ENCODE measurements at places on chromosomes 4 and X.

GRCh38 chr4:101515099-101515498, 167.8 kb upstream of the PPP3CA start:
- DNase-seq = no peak

- DNase-seq = no peak
Observed at GRCh38 chr4:137502339-137503129, 29.8 kb downstream of the PCDH18 start.

DNA sequence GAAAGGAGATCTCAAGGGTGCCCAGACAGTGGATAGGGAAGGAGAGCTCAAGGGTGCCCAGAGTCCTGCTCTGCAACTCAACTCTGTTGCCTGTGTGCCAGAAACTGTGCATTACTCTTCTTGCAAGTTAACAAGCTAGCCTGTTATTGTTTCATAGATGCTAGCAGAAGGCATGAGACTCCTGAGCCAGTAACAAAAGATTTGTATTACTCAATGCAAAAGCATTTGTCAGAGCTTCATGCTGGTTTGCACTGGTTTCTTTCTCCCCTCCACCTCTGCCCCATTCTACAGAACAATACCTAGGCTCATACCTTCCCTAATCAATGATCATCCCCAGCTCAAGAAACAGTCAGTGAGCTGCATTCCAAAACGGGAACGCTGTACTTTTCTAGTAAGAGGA, 124.5 kb upstream of the NEIL3 start:
- DNase-seq = no peak

DNA sequence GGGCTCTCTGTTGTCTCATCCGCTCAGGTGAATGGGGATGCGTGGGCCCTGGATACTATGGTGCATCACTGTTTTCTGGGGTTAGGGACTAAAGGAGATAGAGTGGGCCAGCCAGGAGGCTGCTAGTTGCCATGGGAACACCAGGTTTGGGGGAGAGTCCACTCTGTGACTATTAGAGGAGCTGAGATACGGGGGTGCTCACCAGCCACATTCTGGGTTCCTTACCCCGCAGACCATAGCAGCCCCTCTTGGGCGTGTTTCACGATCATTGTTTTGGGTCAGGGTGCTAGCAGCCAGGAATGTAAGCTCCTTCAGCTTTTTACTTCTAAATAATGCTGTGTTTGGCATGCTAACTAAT, 4.6 kb downstream of the EFNB1 start:
- no peak for DNase-seq

GRCh38 chr4:14926368-14926767, 75.9 kb upstream of the CPEB2 start:
- DNase-seq = no peak

- no peak for DNase-seq
Observed at GRCh38 chr4:52996261-52997131, 134.4 kb downstream of the RASL11B start.

- DNase-seq = no peak
Observed at GRCh38 chr4:187010052-187010451, 286.4 kb upstream of the FAT1 start.

DNA sequence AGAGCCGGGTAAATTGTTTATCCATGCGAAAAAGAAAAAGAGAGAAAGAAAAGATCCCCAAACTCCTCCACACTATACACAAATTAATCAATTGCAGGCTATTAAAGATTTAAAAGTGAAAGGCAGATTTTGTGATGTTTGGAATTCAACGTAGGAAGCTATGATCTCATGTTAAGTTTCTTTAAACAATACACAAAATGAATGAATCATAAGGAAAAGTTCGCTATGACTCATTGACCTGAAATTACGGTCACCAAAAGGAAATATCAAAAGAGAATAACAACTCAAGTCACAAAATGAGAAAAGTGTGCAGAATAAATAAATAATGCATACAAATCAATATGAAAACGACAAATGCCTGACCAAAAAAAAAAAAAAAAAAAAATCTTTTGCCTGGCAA, 28.6 kb downstream of the CLNK start:
- DNase-seq = no peak

DNA sequence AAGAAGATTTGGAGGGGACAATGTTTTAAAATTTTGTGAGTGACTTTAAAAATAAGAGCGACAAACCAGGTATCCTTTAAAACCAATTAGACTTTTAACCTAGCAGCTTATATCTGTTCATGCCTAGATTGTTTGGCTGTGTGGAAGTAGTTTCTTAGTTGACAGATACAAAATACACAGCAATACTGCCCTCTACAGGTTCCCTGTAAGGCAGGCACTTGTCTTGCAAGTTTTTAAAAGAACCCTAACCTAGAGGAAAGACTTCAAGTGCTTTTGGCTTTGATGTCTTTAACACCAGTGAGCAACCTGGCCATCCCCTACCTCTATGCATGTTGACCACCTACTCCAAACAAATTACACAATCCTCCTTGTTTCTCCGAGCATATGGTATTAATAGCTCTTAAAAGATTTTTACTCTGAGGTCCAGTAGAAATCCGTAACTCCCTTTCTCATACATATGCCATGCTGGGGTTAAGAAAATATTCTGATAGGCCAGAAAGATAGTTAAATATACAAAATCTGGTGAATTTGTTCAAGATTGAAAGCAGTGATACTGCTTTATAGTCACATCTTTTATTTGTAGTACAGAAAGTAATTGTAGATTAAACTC, 273.0 kb downstream of the ARHGAP24 start:
- DNase-seq = no peak

DNA sequence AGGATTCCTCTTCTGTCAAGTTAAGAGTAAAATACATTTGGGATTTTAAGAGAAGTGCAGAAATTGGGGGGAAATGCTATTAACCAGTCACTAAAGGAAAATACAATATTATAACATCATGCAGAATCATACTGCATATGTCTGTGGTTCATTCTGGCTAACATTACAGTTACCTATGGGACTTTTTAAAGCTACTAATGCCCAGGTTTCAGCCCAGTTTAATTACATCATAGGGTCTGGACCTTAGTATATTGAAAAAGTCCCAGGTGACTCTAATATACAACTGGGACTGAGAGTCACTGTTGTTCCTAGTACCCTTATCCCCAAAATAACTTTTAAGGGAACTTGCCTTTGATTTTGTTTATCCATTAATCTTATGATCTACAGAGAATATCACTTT, 10.0 kb downstream of the ABCE1 start:
- DNase-seq = no peak

GRCh38 chrX:119004920-119005524, 30.6 kb downstream of the LONRF3 start:
- peak; percentile 3 for DNase-seq

DNA sequence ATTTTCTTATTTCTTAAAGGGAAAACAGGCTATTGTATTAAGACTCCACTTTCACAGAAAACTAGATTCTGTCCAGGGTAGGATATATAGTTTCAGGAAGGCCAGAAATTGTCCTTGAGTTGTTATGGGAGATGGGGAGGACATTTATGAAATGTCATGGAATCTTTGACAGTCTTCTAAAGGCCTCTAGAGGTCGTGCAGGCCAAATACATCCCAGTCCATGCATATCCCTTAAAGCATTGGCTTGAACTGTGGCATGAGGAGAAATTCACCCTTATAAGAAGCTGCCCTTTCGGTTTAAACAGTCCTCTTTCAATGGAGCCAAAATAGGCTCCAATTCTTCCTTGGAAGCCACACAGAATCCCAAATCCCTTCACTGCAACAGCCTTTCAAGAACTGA, 183.6 kb upstream of the NOCT start:
- DNase-seq = no peak

GRCh38 chr4:175509320-175509719, 302.7 kb downstream of the GPM6A start:
- no peak for DNase-seq

GRCh38 chrX:55163171-55163570, 57.0 kb upstream of the PAGE5 start:
- DNase-seq = no peak

DNA sequence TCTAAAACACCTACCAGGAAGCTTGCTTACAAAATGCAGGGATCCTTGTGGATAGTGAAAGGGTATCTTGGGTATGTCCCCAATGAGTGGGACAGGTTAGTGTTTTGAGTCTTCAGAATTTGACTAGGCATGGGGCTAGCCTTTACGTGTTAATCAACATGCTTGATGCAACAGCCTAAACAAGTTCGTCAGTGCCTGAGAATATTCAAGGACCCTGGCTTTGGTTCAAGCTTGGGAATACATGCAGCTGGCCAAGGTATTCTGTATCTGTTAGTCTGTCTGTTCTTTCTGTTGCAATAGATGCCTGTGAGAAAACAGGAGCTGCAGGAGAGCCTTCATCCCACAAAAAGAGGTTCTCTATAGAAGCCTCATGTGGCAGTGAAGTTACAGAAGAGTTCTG, 149.5 kb downstream of the CCNG2 start:
- DNase-seq = no peak
